Mesangial cell (primary cell): ENCODE measurements at places on chromosomes 1 and 21. TPM values are rescaled to one million over a fixed set of nuclear protein-coding genes. Genes with fewer than 3 reads are reported as not detected.

B3GALT5 gene
- total RNA-seq: 7.5 and 24.1 TPM in 2 replicates

KIF17 gene
- 0.81 and 4.3 TPM in 2 replicates for total RNA-seq

PLA2G2C gene
- not detected in 2 replicates for total RNA-seq

LCE1A gene
- not detected in 2 replicates for total RNA-seq

NLRP3 gene
- 0.25 and 0.81 TPM in 2 replicates for total RNA-seq

TARS2 gene
- total RNA-seq: 20.5 and 20.7 TPM in 2 replicates

PIGV gene
- total RNA-seq: 7.3 and 14.5 TPM in 2 replicates
